GM23338 (cell line): ENCODE measurements at places on chromosomes 5 and 9. TPM values are rescaled to one million over a fixed set of nuclear protein-coding genes. Genes with fewer than 3 reads are reported as not detected.

The ECSCR gene
- total RNA-seq, result 1.2 and 2.2 TPM in 2 replicates

The NDFIP1 gene
- total RNA-seq, result 38.1 and 45.0 TPM in 2 replicates

The NTNG2 gene
- total RNA-seq, result 0.39 and 1.7 TPM in 2 replicates

The FOXD4 gene
- total RNA-seq, result 0.31 TPM in 1 of 2 replicates, not detected in the other

The KIAA1958 gene
- total RNA-seq, result 37.9 and 41.7 TPM in 2 replicates

The MAST4 gene
- total RNA-seq, result 2.7 and 8.5 TPM in 2 replicates

The LCN15 gene
- 0.54 and 0.90 TPM in 2 replicates for total RNA-seq

DNA sequence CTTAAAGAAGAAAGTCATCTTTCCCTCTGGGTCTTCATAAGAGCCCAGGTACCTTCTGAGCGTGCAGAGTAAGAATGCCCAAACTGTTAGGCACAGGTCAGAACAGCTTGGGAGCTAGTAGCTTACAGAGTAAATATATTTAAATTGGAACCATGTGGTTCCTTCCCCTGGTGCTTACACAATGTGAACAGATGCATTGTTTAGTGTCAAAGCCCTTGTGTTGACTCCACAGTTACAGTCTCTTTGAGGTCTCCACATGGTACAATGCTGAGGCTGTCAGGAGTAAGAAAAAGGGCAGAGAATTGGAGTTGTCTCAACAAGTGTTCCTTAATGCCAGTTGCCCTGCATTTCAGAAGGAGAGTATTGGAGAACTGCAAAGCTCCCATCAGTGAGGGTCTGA is 188.5 kb downstream of the PAPPA start:
- DNase-seq, result no peak
- H3K36me3 ChIP-seq, result no peaks in the 10 kb centered on the region; the same call in 1 of the 2 replicates
- peaks cover 47% of the 10 kb centered on the region for H3K4me1 ChIP-seq
- no peak overlapping the region for H3K27ac ChIP-seq
- no peak overlapping the region for H3K4me3 ChIP-seq

- H3K27me3 ChIP-seq, result peaks cover 17% of the 10 kb centered on the region
- H3K36me3 ChIP-seq, result 0 out of 2 replicates have a peak, but pooled peaks cover 3% of the 10 kb centered on the region
- H3K4me1 ChIP-seq, result no peaks in the 10 kb centered on the region
These were observed 283.9 kb downstream of the AOPEP start for GRCh38 chr9:95010431-95010838.

GRCh38 chr5:7321724-7322123 is 74.2 kb upstream of the ADCY2 start:
- DNase-seq, result no peak
- no peak overlapping the region for H3K27ac ChIP-seq
- H3K36me3 ChIP-seq, result no peaks in the 10 kb centered on the region
- no peaks in the 10 kb centered on the region for H3K27me3 ChIP-seq
- H3K4me1 ChIP-seq, result peaks cover 7% of the 10 kb centered on the region; the same call in 1 of the 2 replicates

- DNase-seq, result no peak
- H3K4me1 ChIP-seq, result no peaks in the 10 kb centered on the region
- H3K36me3 ChIP-seq, result no peaks in the 10 kb centered on the region
- H3K27ac ChIP-seq, result no peak overlapping the region
- H3K27me3 ChIP-seq, result no peaks in the 10 kb centered on the region
These were observed 240.4 kb downstream of the GLIS3 start for GRCh38 chr9:4059437-4059836.

DNA sequence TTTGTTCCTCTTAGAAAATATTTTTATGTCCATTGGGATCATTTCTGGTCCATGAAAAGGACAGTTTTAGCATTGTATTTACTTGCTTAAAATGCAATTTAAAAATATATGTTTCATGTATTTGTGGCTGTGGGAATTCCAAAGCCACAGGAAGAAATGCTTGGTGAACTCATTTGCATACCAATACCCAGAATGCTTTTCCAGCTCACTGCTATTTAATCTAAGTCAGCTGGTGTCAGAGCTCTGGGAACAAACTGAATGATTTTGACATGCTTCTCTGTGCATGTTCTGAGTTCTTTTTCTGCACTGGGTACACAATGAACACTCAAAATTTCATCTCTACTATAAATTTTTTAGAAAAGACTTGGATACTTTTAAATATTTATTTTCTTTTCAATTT is 482.8 kb upstream of the ARRDC3 start:
- H3K4me1 ChIP-seq, result peaks cover 15% of the 10 kb centered on the region
- peak; percentile 58 for DNase-seq
- peak overlapping the region; percentile 33 for H3K27ac ChIP-seq
- no peaks in the 10 kb centered on the region for H3K36me3 ChIP-seq
- no peak overlapping the region for H3K4me3 ChIP-seq

- H3K4me1 ChIP-seq, result peaks cover 8% of the 10 kb centered on the region; the same call in 1 of the 2 replicates
- no peak overlapping the region; the same call in 1 of the 2 replicates for H3K4me3 ChIP-seq
- H3K36me3 ChIP-seq, result no peaks in the 10 kb centered on the region
- DNase-seq, result no peak
These were observed 32.9 kb downstream of the PRRX2 start for GRCh38 chr9:129698254-129698757.

DNA sequence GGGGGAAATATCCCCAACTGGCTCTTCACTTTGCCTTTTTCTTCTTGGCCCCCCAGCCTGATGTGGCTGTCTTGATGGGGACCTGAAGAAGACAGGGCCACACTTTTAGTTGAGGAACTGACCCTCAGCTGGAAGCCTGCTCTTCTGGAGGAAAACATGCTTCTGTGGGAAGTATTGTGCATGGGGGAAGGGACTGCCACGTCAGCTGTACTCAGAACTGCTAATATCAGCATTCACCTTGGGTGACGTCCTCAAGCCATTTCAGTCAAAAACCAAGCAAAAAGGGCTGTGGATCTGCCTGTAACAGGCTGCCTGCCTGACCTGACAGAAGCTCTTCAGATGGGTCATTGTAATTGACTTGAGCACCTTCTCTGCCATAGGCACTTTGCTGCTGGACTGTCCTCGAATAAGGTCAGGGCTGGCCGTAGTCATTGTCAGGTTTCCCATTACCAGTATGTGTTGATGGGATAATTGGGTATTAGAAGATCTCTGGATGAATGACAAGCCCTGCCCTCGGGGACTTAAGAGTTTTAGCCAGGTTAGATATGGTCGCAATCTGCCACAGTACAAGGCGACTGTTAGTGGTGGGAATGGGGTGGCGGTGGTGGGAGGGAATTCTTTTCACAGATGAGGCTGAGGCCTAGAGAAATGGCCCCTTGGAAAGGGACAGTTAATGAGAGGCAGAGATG is 10.4 kb downstream of the RAI14 start:
- no peaks in the 10 kb centered on the region for H3K27me3 ChIP-seq
- no peak for DNase-seq
- H3K36me3 ChIP-seq, result peaks cover under 1% of the 10 kb centered on the region; the same call in 1 of the 2 replicates
- no peak overlapping the region for H3K4me3 ChIP-seq
- peaks cover 40% of the 10 kb centered on the region for H3K4me1 ChIP-seq

DNA sequence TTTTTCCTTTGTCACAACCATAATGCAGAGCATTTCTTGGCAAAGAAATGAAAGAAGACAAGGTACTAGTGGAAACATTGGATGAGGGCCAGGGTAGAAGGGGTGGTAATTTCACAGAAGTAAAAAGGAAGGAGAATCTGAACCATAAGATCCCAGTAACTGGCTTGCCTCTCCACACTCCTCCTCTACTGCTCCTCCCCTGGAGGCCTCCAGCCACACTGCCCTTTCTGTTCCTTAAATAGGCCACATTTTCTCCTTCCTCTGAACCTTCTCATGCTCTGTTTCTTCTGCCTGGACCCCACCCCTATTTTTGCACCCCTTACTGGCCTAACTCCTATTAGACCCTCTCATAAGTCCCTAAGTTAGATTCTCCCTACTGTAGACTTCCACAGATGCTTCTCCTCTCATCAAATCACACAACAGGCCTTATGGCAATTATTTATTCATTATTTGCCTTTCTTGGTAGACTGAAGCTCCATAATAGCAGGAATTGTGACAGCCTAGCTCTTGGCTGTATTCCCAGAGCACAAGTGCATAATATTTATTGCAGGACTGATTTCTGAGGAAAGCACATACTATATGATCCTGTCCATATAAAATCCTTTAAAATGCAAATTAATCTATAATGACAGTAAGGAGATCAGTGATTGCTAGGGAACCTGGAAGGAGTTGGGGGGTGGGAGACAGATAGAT is 31.3 kb upstream of the GRIA1 start:
- H3K4me3 ChIP-seq, result no peak overlapping the region
- no peaks in the 10 kb centered on the region for H3K36me3 ChIP-seq
- no peak for DNase-seq
- H3K27me3 ChIP-seq, result no peaks in the 10 kb centered on the region

DNA sequence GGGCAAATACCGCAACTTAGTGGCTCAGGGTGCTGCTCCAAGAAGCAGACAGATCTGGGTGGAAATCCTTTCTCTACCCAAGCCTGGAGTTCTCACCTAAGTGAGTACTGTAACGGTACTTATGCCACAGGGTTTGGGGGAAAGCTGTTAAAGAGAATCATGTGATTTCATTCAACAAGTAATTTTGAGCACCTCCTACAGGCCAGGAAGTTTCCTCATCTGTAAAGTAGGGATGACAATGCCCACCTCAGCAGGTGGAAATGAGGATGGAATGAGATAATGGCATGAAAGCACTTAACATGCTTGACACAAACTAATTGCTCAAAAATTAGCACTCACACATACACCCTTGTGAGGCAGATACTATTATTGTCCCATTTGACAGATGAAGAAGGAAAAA is 114.1 kb downstream of the JAKMIP2 start:
- H3K4me3 ChIP-seq, result no peak overlapping the region
- H3K27me3 ChIP-seq, result no peaks in the 10 kb centered on the region
- H3K4me1 ChIP-seq, result no peaks in the 10 kb centered on the region

DNA sequence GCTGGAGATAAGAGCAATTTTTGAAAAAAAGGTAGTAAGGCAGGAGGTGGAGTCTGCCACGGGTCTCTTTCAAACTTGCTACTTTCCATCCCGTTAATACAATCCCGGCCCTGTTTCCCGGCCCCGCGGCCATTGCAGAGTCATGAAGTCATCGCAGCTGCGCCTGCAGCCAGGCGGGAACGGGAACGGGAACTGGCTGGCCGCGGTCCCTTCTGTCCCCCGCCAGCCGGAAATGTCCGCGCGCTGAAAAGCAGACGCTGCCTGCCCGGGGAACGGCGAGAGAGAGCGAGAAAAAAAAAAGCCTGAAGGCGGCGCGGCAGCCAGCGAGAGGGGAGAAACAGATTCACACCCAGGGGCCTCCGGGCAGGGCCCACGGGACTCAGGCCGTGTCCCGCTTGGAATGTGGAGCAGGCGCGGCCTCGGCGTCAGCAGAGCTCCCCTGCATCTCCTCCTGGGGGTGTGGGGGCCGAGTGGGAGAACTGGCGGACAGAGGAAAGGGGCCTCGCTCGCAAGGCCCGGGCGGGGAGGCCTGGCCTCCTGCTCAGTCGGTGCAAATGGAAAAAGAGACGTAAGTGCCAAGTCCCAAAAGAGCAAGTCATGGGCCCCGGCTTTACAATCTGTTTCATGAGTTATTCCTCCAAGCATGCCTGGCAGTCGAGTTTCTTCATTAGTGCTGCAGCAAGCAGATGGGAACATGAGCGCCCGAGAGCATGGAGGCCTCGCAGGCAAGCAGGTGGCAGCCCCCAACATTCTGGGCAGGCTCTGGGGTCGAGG is 201.2 kb upstream of the GAS1 start:
- no peaks in the 10 kb centered on the region for H3K36me3 ChIP-seq
- 0 out of 2 replicates have a peak overlapping the region, but pooled peaks have one; percentile 37 for H3K27ac ChIP-seq
- DNase-seq, result peak; percentile 93
- peaks cover 21% of the 10 kb centered on the region for H3K27me3 ChIP-seq

GRCh38 chr5:175796536-175797499 is 74.6 kb upstream of the CPLX2 start:
- peaks cover 13% of the 10 kb centered on the region for H3K4me1 ChIP-seq
- H3K27me3 ChIP-seq, result peaks cover 43% of the 10 kb centered on the region
- H3K27ac ChIP-seq, result no peak overlapping the region

- H3K27ac ChIP-seq, result no peak overlapping the region
- peaks cover 27% of the 10 kb centered on the region for H3K27me3 ChIP-seq
- peaks cover 33% of the 10 kb centered on the region for H3K4me1 ChIP-seq
- DNase-seq, result no peak
- peak overlapping the region; percentile 98; the same call in 1 of the 2 replicates for H3K4me3 ChIP-seq
These were observed 1.0 kb upstream of the NTMT1 start for GRCh38 chr9:129624947-129625346.

GRCh38 chr9:123550012-123550411 is 194.0 kb downstream of the CRB2 start:
- H3K36me3 ChIP-seq, result no peaks in the 10 kb centered on the region
- H3K4me3 ChIP-seq, result no peak overlapping the region
- peaks cover 5% of the 10 kb centered on the region for H3K4me1 ChIP-seq
- DNase-seq, result no peak
- no peaks in the 10 kb centered on the region for H3K27me3 ChIP-seq
- no peak overlapping the region for H3K27ac ChIP-seq

GRCh38 chr5:111859533-111860270 is 102.7 kb upstream of the NREP start:
- H3K36me3 ChIP-seq, result no peaks in the 10 kb centered on the region
- DNase-seq, result no peak
- no peaks in the 10 kb centered on the region for H3K27me3 ChIP-seq
- H3K4me1 ChIP-seq, result peaks cover 4% of the 10 kb centered on the region
- H3K4me3 ChIP-seq, result no peak overlapping the region
- H3K27ac ChIP-seq, result no peak overlapping the region
